EL (cell line): ENCODE measurements at places on chromosomes 13 and 19.

DNA sequence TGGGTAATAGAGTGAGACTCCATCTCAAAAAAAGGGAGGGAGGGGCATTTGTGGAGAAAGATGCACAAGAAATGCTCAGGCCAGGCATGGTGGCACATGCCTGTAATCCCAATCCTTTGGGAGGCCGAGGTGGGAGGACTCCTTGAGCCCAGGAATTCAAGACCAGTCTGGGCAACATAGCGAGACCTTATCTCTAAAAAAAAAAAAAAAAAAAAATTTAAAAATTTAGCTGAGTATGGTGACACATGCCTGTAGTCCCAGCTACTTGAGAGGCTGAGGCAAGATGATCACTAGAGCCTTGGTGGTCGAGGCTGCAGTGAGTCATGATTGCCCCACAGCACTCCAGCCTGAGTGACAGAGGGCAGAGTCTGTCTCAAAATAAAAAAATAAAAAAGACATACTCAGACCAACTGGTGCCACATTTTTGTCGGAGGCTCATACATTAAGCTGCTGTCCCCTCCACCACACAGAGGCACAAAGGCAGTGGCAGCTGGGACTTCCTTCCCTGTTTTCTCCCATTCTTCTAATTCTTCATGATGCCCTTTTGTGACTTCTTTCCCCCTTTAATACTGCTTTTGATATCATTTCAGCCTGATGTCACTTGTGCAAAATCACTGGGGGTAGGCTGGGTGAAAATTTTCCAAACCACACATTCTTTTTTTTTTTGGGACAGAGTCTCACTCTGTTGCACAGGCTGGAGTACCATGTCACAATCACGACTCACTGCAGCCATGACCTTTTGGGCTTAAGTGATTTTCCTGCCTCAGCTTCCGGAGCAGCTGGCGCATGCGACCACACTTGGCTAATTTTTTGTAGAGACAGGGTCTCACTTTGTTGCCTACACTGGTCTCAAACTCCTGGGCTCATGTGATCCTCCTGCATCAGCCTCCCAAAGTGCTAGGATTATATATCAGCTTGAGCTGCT is 26.8 kb upstream of the CXCL17 start:
- DNase-seq, result peak; percentile 23

DNA sequence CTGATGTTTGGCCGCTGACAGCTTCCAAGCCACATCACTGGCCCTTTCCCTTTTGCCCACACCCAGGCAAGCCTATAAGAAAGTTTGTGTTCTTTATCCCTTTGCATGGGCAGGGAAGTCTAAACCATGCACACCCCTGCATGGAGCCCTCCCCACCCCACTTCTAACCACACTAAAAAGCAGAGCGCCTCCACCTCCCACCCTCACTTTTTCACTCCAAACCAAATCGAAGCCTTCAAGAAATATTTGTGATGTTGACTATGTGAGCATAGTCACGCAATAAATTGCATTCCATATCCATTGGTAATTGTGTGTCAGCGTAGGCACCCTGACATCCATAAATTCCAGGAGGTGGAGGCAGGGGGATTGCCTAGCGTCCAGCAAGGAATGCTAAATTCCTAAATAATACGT is 104.4 kb upstream of the LSM14A start:
- peak; percentile 90 for DNase-seq

- DNase-seq, result peak; percentile 13
Measured at GRCh38 chr13:65468628-65469027, 1761.5 kb downstream of the PCDH9 start.

DNA sequence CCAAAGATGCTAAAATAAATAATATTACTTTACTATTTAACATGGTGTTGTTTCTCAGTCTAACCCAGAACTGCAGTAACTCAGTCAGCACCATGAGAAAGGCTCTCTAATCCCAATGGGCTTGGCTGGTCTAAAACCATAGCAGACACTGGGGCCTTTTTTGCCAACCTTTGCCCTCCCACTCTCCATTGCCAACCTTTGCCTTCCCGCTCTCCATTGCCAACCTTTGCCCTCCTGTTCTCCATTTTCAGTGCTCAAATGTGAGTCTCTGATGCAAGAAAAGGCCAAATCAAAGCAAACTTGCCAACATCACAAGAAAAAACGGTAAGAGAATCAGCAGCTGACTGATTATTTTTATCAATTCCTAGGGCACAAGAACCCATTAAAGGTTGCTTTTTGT is 1681.2 kb downstream of the SLITRK5 start:
- no peak for DNase-seq

DNA sequence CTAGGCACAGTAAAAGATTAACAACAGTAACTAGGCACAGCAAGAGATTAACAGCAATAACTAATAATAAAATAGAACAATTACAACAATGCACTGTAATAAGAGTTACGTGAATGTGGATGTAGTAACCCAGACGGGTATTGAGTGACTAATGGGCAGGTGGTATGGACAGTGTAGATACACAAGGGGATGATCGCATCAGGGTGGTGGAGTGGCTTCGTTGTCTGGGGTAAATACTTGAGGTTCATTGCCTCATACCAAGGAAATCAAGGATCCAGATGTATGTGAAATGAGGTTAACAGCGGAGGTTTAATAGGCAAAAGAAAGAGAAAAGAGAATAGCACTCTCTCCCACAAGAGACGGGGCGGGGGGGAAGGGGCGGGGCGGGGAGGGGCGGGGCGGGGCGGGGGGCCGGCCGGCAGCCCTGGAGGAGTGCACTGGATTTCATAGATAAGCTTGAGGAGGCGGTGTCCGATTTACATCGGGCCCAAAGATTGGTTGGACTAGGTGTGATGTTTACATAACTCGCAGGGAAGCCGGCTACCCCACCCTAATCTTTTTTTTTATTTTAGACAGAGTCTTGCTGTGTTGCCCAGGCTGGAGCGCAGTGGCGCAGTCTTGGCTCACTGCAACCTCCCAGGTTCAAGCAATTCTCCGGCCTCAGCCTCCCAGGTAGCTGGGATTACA is 106.3 kb downstream of the KCTD15 start:
- DNase-seq, result no peak

DNA sequence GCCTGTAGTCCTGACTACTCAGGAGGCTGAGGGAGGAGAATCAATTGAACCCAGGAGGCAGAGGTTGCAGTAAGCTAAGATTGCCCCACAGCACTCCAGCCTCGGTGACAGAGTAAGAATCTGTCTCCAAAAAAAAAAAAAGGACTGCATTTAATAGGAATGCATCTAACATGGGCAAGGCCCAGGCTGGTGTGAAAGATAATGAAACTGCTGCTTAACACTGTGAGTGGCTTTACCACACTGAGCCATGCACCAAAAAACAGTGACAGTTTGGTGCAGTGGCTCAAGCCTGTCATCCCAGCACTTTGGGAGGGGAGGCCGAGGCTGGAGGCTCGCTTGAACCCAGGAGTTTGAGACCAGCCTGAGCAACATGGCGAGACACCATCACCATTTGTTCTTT is 8.6 kb downstream of the GTF2F1 start:
- DNase-seq, result no peak
